ENCODE measurements at places on chromosomes 2 and 18.
A peak's percentile ranks its signal among the peaks of the same experiment; 100 is the strongest.

DNA sequence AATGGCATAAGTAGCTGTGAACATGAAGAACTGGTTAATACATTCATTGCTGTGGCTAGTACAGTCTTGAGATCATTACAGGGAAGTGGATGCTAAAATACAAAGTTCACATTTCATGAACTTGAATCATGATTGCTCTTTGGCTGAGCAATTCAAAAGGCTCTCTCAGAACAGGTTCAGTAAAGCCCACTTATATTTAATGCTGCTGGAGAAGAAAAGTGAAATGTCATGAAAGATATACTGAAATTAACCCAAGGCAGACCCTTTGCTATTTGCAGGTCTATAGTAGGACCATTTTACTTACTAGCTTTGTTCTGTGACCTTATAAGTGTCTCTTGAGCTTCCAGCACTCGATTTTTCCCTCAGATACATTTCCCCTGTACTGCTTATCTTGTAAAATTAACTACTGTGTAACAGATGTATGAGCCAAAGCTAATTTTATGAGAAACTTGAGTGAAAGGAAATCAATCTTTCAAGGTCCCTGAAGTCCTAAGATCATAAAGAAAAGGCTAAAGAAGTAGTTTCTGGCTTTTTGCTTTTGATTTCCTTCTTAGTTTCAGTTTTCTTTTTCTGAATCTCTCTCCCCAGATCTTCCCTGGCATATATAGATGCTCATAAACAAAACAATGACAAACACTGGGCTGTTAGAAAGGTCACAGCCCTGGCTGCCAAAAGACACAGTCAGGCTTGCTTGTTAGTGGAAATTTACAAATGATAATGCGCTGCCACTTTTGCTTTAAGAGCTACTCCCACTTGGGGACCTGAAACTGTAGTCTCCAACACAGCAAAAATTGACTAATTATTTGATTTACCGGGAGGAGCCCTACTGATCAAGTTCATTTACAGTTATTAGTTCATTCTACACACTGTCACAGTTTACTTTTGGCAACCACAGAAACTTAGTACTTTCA lies 132.7 kb upstream of the XPO1 start:
- no peak for DNase-seq

DNA sequence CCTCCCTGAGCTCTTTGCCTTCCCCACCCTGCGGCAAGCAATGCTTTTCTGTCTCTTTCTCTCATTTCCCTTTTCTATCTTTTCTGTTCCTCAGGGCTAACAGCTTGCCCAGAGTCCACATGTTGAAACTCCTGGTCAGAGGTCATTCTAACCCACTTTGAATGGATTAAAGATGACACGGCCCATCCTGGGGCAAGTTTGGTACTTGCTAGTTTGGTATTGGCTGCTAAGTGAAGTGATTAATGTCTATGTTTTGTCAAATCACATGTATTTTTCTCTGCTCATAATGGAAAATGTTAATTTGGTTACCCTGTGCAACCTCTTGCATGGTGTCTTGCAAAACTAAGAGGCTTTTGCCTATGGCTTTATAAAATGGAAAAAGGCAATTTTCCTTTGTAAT lies 960.2 kb downstream of the CNTNAP5 start:
- DNase-seq = no peak

DNA sequence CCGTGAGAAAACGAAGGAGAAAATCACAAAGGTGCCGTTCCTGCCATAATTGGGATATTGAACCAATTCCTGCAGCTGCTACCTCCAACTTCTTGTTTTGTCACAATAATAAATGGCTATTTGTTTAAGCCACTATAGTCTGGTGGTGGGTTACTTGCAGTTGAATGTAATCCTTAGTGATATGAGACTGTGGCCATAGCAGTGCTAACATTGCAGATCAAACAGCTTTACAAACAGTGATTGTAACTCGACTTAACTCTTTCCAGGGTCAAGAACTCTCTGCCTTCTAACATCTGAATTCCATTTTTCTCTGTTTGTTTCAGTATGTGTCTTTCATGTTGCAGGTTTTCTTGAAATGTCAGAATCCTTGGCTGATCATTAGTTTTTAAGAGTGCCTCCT lies 24.7 kb upstream of the HNRNPLL start:
- DNase-seq = no peak

DNA sequence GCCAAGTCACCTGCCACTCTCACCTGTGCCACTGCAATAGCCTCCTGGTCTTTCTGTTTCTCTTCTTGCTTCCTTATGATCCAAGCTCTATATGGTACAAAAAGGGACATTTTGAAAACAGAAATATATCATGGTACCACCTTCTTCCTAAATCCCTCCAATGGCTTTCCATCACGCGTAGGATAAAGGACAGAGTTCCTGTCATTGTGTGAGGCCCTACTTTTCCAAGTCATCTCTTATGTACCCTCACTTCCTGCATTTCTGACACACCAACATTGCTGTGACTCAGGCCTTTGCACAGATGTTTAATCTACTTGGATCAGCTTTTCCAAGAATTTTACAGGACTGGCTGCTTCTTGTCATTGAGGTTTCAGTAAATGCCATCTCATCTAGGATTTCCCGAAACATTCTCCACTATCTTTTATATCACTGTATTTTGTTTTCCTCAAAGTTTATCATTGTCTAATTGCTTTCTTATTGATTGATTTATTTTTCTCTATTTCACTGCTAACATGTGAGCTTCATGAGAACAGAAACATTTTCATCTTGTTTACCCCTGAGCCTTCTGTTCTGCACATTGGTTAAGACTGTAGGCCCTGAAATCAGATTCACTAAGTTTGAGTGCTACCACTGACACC lies 426.1 kb upstream of the FANCL start:
- peak; percentile 3 for DNase-seq

GRCh38 chr2:154240921-154241379 lies 369.2 kb downstream of the GALNT13 start:
- DNase-seq = no peak

GRCh38 chr2:209593930-209594329 lies 170.1 kb downstream of the MAP2 start:
- no peak for DNase-seq

- peak; percentile 88 for DNase-seq
These were observed 32.2 kb upstream of the GLI2 start for GRCh38 chr2:120703330-120703994.

DNA sequence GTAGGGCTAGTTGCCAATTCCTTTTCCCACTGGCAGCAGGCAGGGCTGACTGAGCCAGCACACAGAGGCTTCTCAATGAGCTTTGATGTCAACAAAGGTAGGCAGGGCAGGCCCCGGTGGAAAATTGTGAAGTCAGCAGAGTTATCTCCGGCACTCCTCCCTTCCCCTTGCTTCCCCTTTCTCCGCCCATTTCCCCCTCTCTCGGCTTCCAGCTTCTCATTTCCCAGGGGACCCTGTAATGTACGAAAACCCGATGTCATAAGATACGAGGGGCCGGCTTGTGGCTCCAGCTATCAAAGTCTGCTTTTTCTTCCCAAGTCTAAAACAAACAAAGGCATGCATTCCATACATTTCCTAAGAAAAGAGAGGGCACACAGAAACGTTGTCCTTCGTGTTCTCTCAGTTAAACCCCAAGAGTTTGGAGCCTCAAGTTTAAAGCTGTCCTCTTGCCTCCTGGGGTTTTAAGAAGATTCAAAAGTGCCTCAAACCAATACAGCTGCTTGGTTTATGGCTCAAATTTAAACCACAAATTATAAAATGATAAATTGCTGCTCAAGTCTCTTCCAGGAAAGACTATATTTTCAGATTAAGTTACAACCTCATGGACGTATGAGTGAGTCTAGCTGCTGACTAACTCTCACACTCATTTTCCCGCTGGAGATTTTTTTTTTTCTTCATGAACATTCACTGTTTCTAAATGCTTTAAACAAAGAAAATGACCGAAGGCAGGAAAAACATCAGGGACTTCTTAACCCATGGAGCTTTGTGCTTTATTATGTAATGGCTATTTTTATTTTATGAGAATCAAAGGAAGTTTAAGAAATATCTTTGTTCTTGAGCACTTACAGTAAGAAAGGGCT lies 27.2 kb upstream of the EML4 start:
- peak; percentile 98 for DNase-seq

GRCh38 chr2:198004921-198005829 lies 200.8 kb downstream of the PLCL1 start:
- DNase-seq = no peak

DNA sequence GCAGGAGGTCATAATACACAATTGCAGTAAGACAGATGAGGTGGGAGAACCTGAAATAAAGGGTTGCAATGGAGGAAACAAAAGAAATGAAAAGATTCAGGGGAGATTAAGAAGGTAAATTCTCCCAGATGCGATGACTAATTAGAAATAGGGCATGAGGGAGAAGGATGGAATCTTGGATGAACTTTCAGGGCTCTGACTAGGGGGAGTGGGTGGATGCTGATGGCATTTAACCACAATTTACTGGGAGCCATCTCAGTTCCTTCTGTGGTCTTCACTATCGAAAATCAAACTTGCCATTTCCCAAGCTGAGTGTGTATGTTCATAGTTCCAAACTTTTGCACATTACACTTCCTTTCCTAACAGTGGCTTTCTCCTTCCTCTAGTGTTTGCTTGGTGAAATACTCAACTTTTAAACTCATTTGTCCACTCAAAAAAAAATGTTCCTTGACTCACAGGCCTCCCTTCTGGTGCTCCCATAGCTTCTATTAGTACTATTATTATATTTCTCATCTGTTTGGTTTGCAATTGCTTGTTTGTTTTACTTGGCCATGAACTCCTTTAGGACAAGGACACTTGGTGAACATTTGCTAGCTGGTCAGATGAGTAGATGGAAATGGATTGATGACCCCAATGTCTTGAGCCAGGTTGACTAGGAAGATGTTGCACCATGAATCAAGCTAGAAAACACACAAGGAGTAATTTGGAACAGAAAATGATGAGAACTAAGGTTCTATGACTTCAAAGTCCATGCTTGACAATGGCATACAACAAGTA lies 178.5 kb downstream of the DIS3L2 start:
- DNase-seq = peak; percentile 24

- no peak for DNase-seq
These were observed 35.7 kb upstream of the LTBP1 start for GRCh38 chr2:32910883-32911598.

DNA sequence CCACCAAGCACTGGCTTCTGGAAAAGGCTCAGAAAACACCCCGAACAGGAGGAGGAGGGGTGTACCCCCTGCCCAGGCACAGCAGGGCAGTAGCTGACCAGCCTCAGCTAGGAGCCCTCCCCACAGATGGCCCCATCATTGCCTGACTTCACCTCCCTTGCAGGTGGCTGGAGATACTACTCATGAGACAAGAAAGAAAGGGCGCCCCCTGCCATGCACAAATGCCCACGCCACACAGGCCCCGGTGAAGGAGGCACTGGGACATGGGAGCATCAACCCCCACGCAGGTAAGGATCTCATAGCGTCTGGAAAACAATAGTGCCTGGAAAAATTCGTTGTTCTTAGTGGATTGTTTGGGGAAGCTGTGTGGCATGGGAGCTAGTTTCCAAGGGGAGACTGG lies 240.6 kb downstream of the TFCP2L1 start:
- DNase-seq = no peak

DNA sequence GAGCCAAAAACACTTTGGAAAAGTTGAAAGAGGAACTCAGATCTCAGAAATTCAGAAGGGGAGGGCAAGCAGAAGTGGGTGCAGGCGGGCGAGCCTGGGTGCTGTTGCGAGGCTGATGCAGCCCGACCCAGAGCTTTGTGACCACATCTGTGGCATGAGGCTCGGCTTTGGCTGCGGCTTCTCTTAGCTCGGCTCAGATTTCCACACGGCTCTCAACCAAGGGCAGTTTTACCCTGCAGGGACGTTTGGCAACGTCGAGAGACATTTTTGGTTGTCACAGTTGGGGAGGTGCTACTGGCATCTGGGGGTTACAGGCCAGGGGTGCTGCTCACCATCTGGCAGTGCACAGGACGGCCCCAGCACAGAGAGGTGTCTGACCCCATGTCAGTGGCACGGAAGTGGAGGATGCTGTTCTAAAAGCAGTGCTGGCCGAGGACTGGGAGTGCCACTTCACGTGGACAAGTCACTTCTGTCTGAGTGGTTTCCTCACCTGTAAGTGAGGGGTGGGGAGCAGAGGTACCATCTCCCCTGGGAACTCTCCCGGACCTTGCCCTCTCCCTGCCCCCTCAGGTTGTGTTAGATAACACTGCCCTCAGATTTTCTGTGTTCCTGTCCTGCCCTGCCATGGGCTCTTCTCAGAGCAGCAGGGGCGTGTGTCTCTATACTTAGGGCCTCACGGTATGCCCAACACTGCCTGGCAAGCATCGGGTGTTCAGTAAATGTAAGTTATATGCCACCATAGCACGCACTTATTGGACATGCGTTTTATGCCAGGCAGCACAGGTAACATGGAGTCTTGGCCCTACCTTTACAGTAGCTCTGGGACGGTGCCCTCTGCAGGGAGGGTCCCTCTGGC lies 48.7 kb upstream of the FAHD2A start:
- DNase-seq = no peak

DNA sequence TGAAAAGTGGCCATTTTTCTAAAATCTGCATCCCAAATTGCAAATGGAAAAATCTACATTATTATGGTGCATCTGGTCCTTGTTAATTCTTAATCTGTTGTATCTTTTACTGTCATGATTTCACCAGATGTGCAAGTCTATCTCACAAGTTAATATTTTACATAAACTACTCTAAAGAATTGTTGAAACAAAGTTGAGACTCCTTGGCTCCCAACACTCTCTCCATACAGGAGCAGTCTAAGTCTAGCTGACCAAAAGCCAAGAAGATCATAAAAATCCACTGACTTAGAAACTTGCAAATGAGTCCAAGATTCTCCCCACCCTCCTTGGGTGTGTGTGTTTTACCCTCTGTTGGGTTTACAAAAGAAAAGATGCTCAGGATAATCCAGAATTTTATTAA lies 85.1 kb downstream of the NCKAP5 start:
- DNase-seq = no peak

- peak; percentile 26 for DNase-seq
These were observed 186.4 kb upstream of the ST6GAL2 start for GRCh38 chr2:107072150-107072940.

DNA sequence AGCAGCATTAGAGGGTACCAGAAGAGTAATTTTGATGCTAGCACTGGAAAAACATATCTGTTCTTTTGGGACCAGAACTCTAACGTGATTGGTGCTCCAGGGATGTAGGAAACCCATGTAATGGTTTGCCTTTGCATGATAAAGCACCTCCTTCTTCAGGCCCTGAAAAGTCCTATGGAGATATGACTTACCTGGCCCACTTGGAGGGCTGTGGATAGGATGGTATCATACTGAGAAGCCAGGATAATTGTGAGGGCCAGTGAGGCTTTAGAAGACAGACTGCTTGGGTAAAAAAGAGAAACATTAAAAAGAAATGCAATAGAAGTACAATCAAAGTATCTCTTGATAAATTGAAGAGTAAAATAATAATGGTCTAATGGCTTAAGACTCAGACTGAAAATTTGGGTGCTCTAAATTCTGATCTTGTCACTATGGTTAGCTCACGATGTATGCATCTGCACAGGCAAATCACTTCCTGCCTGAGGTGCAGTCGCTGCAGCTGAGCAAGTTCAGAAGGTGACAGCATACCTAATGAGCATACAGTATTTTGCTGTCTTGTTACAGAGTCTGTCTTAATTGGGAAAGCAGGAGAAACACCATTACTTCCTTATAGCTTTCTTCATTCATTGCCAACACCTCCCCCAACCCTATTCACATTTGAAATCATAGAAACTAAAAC lies 371.5 kb downstream of the NUP35 start:
- no peak for DNase-seq

GRCh38 chr2:123976054-123976648 lies 48.9 kb upstream of the CNTNAP5 start:
- no peak for DNase-seq
